Foreskin melanocyte (primary cell): ENCODE measurements at places on chromosomes 4 and X.

GRCh38 chr4:102352781-102353180 lies 7.5 kb upstream of the SLC39A8 start:
- DNase-seq = no peak

- DNase-seq = no peak
Observed at GRCh38 chr4:24701683-24702082, 93.7 kb upstream of the SOD3 start.

- DNase-seq = no peak
Observed at GRCh38 chr4:179843370-179843769, 2399.8 kb upstream of the TENM3 start.

GRCh38 chrX:154348114-154348531 lies 26.3 kb downstream of the FLNA start:
- no peak for DNase-seq

DNA sequence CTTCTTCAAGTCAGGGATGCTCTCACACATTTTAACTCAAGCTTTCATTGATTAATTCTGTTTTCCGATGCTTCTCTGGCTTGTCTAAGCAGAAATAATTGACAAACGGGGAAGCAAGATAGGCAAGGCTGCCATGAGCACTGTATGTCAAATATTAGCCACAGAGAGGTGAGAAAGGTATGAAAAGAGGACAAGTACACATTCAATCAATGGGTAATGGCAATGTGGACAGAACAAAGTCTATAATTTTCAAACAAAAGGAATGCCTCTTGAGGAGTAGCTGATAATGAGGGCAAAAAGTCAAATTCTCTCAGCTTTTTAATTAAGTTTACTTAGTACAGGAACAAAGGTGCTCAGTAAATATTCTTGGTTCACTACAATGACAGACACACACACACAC lies 19.6 kb downstream of the COX7B2 start:
- DNase-seq = no peak

DNA sequence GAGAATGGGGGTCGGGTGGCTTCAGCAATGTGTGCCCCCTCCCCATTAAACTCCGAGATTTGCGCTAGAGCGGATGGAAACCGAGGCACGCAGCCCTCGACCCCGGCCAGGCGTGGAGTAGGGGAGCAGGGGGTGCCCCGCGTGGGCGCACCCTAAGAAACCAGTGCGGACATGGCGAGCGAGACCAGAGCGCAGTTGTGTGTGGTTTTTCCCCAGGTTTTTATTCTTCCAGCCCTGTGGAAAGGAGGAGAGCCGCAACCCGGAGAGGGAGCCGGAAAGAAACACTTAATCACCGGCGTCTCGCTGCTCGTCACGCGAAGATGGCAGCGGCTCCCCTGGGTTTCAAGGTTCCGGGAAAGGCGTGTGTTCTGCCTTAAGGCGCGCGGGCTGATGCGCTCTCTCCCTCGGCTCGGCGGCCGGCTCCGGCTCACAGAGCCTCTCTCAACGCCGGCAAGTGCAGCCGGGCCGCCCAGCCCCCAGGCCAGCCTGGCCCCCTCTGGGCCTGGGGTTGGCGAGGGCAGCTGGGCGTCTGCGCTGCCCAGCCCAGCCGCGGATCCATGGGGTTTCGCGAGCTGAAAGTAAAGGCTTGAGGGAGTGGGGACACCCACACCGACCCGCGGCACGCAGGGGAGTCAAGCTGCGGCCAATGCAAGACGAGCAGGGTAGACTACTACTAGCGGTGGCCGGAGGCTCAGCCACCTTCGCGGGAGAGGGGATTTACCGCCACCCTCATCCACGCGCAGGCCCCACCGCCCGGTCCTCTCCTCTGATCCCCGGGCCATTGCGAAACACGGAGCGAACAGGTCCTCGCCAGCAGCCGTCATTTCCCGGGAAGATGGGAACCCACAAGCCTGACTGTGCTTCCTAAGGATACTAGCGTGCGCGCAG lies 74.0 kb upstream of the BCOR start:
- DNase-seq = no peak

- DNase-seq = no peak
Observed at GRCh38 chr4:46146993-46147392, 23.1 kb upstream of the GABRG1 start.

GRCh38 chrX:9110808-9111207 lies 76.9 kb upstream of the FAM9B start:
- DNase-seq = no peak

GRCh38 chrX:97401154-97401553 lies 517.4 kb downstream of the RPA4 start:
- no peak for DNase-seq

GRCh38 chrX:112852851-112853250 lies 12.2 kb upstream of the AMOT start:
- DNase-seq = no peak

GRCh38 chrX:133477986-133478385 lies 62.7 kb upstream of the GPC4 start:
- no peak for DNase-seq

DNA sequence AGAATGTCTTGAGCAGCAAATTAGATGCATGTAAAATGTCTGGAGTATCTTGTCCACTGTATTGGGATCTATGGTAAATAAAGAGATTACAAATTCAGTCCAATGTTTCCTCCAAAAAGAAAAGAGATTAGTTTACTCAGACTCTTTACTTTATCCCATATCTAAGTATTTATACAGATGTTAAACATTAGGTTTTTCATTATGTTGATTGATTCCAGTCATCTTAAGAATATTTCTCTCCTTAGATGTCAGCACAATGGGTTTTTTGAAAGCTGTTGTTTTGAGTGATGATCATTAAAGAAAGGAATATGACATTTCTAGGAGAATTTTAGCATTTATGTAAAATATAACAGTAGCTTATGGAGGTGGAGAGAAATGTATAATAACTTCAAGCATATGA lies 938.9 kb downstream of the C4orf33 start:
- DNase-seq = no peak

DNA sequence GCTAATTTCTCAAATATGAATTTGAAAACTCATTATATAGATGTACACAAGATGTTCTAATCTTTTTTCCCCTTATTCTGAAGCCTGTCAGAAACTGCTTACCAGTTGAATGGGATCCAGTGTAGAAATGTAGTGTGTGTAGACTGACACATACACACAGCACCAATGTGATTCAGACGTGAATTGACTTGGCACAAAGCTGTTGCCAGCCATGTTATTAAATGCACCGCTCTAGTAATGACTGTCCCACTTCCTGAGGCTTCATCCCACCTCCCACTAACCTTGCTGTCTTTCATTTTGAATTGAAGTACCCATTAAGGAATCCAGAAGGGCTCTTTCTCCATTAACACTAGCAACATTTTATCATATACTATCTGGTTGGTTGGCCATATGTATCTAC lies 146.6 kb downstream of the PPA2 start:
- no peak for DNase-seq

DNA sequence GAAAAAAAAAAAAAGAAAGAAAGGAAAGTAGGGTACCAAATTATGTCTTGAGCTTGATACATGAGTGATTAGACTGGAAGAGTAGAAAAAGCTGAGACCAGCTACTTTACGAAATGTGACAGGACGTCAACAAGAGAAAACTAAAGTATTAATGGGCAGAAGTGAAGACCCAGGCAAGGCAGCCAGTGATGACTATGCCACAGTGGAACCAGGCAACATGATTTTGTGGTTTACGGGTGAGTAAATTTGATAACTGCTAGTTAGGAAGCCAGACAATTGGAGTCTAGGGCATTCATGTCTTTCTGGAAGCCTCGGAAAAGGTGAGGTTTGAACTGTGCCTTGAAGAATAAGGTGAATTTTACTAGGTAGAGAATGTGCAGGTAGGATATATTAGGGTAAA lies 326.4 kb downstream of the TENM3 start:
- DNase-seq = no peak

GRCh38 chrX:24428516-24428915 lies 36.6 kb upstream of the PDK3 start:
- DNase-seq = no peak

- no peak for DNase-seq
Observed at GRCh38 chrX:16028576-16028975, 94.8 kb upstream of the GRPR start.
